Stimulated activated effector memory CD8-positive, alpha-beta T cell treated with anti-CD3 and anti-CD28 coated beads, Interleukin-12 subunit alpha, Interleukin-12 subunit beta, amount 100 ng/mL, for 72 hours (primary cell): ENCODE measurements at places on chromosomes 7 and 10.

DNA sequence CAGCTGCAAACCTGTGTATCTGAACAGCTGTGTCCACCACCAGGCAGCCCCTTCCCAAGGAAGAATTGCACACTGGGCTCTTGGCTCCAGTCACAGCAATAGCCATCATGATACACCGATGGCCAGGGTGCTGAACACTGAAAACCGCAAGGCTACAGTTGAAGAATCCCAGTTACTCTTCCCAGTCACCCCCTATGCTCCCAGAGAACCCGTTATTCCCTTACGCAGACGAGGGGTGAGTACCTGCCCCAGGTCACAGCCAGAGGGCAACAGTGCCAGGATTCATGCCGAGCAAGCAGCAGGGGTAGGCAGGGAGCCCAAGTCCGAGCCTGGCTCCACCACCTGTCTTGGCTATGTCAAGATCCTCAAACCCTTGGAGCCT, 57.8 kb downstream of the RASGEF1A start:
- DNase-seq, result no peak

DNA sequence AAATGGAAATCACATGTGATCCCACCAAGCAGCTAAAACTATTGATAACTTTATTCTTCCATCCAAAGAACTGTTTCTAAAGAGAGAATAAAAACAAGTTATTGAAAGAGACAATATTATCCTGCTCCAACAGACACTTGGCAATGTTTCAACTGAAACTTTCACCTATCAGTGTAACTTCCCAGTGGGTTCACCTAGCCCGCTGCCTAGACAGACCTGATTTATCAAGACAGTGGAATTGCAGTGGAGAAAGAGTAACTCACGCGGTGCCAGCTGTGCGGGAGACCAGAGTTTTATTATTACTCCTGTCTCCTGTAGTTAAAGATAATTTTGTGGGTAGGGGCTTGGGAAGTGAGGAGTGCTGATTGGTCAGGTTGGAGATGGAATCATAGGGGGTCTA, 199.8 kb downstream of the AHR start:
- DNase-seq, result no peak

- DNase-seq, result no peak
Measured at GRCh38 chr10:76192694-76193320, 761.4 kb downstream of the LRMDA start.

DNA sequence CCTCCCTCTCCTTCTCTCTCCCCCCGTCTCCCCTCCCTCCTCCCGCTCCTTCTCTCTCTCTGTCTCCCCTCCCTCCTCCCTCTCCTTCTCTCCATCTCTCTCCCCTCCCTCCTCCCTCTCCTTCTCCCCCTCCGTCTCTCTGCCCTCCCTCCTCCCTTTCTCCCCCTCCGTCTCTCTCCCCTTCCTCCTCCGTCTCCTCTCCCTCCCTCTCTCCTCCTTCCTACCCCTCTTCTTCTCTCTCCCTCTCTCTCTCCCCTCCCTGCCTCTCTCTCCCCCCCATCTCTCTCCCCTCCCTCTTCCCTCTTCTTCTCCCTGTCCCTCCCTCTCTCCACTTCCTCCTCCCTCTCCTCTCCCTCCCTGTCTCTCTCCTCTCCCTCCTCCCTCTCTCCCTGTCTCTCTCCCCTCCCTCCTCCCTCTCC, 32.2 kb downstream of the AP5Z1 start:
- DNase-seq, result no peak

DNA sequence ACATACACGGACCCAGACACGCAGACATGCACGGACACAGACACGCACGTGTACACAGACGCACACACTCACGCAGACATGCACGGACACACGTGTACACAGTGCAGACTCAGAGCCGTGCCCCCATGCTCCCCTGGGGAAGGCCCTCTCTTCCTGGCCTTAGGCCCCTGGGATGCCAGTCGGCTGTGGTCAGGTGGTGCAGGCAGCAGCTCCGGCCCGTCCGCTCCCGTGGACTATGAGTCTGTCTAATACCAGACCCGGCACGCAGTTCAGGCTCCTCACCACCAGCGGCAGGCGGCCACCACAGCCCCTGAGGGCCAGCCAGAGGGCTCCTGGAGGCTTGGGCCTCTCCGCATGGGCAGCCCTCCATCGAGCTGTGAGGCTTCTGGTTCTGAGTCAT, 52.0 kb upstream of the NKX6-2 start:
- DNase-seq, result no peak

- no peak for DNase-seq
Measured at GRCh38 chr10:110843031-110843430, 28.7 kb upstream of the PDCD4 start.
